HTR-8/SVneo (cell line): ENCODE measurements at places on chromosomes 12 and 14.

DNA sequence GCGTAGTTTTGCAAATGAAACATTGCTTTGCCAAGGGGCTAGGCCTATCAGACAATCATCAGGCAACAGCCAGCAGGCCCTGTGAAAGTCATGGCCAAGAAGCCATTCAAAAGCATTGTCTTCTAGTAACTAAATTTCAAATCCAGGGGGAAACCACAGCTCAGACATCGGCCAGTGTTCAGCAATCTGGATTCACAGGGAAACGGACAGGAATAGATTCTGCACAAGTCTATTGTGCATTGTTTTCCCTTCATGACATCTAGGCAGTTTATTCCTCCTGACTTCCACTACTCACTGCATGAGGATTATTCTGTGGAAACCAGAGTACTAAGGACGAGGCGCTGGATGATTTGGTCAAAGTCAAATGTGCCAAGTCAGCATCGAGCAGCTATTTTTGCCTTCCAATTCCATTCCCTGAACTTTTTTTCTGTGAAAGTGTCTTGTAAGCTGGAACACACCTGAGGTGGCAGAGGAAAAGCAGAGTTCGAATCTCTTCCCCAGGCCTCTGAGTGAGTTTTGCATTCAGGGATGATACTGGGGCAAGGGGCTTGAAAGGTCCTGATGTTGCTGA, 75.4 kb downstream of the VCPKMT start:
- DNase-seq, result no peak

GRCh38 chr14:79586989-79587598, 624.2 kb downstream of the DIO2 start:
- DNase-seq, result no peak

GRCh38 chr14:103228076-103228806, 105.0 kb downstream of the TNFAIP2 start:
- no peak for DNase-seq

- no peak for DNase-seq
These were observed 377.9 kb downstream of the CCDC91 start for GRCh38 chr12:28568118-28568517.

GRCh38 chr14:69055125-69055524, 76.0 kb upstream of the ACTN1 start:
- peak; percentile 99 for DNase-seq

DNA sequence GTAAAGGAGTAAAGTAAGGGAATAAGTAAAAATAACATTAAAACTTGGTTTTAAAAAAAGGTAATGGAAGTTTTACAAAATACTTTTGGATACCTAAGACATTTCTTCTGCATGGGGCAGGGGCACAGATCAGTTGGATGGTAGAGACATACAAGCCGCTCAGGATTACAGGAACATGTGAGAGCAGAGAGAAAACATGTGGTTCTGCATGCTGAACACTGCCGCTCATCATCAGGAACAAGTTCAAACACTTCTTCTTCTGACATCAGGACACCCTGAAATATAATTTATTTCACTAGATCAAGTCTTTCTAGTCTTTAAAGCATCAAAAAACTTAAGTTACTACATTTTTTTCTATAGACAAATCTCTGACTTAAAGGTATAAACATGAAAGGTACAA, 60.9 kb upstream of the SLC6A13 start:
- no peak for DNase-seq

DNA sequence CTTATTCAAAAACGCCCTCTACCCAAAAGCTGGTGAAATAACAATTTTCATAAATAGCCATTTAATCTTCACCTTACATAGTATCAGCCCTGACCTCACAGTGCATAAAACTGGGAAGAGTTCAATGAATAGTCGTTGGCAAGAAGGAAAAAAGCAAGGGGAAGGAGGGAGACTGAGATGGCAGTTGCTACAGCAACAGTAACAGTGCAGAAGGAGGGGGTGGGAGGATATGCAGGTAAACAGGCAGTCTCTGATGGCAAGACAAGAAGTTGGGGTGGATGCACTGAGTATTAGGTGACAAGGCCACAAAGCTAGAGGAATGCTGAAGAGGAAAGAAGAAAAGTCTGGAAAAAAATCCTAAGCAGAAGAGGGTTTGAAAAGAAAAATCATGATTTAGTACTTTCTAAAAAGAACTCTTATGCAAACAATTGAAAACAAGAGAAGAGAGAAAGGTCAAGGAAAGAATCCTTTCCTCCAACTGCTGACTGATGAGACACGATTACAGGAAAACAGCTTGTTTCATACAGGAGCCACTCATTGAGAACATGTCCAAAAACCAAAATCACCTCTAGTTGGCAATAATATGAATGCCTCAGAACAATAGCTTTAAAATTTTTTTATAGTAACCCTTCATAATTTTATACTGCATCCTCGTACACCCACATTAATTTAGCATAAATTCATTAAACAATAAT, 56.0 kb downstream of the DCAF5 start:
- no peak for DNase-seq

- no peak for DNase-seq
These were observed 151.4 kb upstream of the AVPR1A start for GRCh38 chr12:63302269-63302940.

- no peak for DNase-seq
These were observed 447.0 kb downstream of the DIO2 start for GRCh38 chr14:79764323-79764722.

GRCh38 chr12:89352242-89352491, 134 bp downstream of the DUSP6 start:
- no peak for DNase-seq

DNA sequence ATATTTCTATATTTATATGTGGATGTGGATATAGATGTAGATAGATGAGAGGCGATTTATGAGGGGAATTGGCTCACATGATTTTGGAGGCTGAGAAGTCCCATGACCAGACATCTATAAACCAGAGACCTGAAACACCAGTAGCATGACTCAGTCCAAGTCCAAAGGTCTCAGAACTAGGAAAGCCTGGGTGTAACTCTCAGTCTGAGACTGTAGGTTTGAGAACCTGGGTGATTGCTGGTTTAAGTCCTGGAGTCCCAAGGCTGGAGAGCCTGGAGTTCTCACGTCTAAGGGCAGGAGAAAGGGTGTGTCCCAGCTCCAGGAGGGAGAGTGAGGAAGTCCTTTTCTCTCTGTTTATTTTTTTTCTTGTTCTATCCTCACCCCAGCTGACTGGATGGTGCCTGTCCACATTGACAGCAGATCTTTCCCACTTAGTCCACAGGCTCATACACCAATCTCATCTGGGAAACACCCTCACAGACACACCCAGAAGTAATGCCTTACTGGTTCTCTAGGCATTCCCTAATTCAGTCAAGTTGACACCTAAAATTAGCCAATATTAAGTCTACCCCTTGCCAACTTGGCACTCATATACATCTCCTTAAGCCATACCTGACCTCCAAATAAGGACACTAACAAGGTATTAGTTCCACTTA, 45.4 kb downstream of the EMP1 start:
- no peak for DNase-seq

DNA sequence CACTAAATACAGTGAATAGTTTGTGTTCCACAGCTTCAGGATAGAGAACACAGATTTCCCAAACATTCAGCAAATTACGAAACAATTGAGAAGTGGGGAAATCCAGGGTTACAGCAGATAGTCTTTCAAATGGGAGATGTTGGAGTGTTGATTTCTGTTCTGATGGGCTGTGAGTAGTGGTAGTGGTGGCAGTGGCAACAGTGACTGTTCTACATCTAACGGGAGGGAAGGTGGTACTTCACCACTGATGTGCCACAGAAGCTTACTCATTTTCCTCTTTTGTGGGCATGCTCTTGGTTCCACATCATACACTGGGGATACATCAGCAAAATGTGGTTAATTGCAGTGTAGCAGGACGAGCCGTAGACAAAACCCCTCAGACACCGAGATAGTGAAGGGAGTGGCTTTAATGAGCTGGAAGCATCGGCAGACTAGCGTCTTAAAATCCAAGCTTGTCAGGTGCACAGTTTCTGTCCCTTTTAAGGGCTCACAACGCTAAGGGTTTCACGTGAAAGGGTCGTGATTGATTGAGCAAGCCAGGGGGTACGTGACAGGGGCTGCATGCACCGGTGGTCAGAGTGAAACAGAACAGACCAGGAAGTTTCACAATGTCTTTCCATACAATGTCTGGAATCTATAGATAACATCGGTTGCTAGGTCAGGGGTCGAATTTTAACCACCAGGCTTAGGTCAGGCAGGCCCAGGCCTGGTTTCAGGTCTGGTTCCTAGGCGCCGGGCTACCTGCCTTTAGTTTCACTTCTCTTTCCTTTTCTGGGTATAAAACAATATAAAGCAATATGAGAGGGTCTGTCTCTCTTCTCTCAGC, 330.6 kb upstream of the FBXO33 start:
- DNase-seq, result no peak

DNA sequence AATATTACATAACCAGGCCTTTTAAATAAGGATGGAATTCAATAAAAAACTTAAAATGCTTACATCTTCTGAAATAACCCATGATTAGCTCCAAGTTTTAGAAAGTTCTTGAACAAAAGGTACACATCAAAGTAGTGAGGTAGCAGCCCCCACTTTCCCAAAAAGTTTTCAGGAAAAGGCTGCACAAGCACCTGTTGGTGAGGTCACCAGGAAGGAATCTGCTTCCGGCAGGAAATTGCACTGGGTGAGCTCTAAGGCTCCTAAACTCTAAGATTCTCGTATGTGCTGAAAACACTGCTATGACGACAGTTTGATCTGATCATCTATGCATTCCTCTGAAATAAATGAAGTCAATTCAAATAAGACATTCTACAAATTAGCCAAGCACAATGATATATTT, 34.3 kb upstream of the TTC7B start:
- peak; percentile 75 for DNase-seq

DNA sequence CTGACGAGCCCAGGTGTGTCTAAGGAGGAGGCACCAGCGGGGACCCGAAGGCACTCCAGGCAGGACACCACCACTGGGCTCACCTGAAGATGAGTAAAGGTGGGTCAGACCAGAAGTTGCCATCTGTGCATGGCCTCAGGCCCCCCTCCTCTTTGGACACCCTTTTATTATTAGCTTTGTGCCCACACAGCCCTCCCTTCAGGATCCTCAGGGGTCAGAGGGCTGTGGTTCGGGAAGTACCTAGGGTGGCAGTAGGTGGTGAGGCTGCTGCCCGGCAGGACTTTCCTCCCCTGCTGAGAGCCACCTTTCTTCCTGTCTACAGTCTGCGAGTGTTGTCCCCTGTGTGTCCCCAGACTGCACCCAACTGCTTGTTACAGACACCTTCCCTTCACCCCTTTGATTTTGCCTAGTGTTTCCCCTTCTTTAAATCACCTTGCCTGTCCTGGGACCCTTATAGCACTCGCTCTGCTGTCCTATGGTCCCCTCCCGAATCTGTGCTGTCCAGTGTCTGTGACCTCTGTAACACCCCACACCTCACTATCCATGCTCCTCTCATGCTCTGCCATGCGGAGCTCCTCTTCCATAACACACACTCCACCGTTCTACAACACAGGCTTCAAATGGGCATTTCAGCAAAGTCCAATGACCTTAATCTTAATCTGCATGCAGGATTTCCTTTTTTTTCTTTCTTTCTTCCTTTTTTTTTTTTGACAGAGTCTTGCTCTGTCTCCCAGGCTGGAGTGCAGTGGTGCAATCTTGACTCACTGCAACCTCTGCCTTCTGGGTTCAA, 25.7 kb downstream of the SOAT2 start:
- no peak for DNase-seq

DNA sequence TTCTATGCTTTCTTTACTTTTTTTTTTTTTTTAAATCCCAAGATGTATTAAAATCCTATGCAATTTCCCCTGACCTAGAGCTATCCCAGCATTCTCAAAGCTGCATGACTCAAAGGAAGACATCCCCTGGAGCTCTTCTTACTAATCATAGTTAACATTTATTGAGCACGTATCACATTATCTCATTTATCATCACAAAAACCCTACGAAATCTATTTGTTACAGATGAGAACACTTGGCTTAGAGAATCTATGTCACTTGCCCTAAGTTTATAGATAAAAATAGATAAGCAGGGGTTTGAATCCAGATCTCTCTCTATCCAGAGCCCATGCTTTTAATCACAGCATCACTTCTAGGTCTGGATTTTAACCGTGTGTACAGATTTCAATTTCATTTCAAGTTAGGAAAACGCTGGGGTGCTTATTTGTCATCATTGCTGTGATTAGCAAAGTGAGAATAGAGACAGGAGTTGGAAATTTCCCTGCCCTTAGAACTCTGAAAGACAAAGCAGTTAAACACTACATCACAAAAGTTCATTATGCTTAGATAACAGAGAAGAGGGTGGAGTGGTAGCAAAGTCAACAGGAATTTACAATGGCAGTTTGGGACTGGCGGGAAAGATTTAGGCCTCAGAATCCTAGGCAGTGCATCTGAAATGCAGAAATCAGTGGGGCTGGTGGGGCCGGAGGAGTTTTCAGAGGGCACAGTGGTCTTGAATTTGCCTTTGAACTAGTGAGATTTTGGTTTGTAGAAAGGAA, 177.7 kb upstream of the FRMD6 start:
- no peak for DNase-seq

DNA sequence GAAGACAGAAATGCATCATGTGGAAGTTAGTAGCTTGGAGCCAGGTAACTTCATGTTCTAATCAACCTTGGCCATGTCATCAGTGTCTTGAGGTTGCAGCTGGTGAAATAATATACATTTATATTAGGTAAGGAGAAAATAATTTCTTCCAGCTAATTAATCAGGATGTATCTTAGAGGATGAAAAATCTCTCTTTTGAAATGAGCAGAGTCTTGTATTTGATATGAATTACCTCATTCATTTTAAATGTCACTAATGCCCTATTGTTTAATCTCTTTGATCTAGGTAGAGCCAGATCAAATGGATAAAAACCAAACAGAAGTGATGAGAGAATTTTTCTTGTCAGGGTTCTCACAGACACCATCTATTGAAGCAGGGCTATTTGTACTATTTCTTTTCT, at the start of gene OR4Q2:
TSS of gene OR4Q2 (plus strand) at position 301 of the 400 bp plus-strand sequence.
- DNase-seq, result no peak

DNA sequence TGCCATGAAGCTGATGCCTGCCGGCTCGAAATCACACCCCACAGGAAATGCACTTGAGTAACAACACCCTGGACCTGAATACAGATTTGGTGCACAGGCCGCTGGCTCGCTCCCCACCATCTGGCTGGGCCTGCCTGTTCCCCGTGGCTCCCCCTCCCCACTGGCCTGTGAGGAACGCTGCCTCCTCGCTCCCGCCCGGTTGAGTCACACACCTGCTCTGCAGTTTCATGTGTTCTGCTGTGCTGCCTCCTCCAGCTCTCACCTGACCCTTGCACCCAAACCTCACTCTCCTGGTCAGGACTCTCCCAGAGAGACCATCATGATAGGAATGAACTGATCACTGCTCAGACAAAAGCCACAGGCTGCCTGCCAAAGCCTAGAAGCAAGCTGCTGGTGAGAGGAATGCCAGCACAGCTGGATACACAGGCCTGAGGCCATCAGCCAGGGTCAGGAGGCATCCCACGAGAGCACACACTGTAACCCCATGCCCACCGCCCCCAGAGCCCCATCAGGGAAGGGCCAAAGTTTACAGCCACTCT, 3.8 kb upstream of the SIVA1 start:
- no peak for DNase-seq

DNA sequence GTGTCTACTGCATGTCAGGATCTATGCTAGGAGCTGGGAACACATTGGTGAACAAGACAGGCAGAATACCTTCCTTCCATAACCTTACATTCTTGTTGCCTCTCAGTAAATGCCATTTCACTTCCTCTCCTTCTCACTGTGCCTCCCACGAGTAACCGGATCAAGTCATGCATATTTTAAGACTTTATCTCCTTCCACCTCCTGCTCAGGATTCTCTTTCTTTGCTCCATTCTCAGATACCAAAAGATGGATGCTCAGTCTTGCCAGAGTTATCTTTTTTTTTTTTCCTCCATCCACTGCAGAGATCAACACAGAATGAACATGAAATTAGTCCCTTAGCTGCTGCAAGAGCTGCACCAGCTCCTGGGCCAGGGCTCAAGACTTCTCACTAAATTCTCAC, 20.0 kb upstream of the APPL2 start:
- DNase-seq, result no peak

GRCh38 chr14:44339862-44340261, 167.2 kb downstream of the FSCB start:
- no peak for DNase-seq
